ENCODE measurements at places on chromosomes 16 and 17.

GRCh38 chr16:3915426-3916260 is 35.1 kb upstream of the CREBBP start:
- DNase-seq: no peak

DNA sequence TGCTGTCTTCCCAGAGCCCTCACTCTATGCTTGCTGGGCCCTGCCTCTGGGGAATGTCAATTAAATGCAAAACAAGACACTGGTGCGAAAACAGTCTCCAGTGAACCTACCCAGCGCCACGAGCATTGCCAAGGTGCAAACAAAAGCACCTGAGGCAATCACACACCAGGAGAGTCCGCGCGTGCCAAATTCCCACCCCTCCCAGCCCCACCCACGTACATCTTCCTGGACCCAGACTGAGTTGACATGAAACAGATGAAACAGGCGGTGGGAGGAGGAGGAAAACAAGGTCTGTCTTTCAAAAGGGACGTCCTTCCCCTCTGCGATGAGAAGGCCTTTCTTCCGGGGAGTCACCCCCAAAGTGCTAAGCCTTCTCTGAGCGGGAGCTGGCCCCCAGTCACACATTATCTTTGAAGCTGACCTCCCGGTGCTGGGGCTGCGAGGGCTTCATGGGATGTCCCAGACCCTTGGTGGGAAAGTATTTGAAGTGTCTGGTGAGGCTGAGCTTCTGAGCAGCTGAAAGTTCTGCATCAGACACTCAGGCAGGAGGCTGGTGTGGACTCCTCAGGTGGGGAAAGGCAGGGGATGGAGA is 200.4 kb downstream of the AXIN2 start:
- no peak for DNase-seq

GRCh38 chr17:82061047-82061925 is 4.3 kb downstream of the DUS1L start:
- no peak for DNase-seq

DNA sequence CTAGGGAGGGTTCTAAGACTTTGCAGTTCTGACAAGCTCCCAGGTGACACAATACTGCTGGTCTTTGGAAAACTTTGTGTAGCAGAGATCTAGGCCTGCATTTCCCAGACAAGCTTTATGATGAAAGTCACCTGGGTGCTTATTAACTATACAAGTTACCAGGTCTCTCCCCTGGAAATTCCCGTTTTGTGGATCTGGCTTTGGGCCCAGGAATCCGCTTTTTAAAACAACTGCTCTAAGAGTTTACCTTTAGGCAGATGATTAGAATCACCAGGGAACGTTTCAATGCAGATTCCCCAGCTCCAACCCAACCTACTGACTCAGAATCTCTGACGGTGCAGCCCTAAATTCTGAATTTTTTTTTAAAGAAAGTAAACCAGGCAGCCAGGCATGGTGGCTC is 36.3 kb downstream of the MYH3 start:
- DNase-seq: no peak

- no peak for DNase-seq
Measured at GRCh38 chr16:29312835-29313558, 93.5 kb downstream of the NPIPB11 start.

GRCh38 chr16:49701065-49701685 is 154.7 kb downstream of the ZNF423 start:
- DNase-seq: no peak

GRCh38 chr16:55179852-55180585 is 144.0 kb upstream of the IRX6 start:
- no peak for DNase-seq

GRCh38 chr17:46194393-46195216 is 1.4 kb upstream of the KANSL1 start:
- DNase-seq: peak; percentile 86

GRCh38 chr16:56889206-56889605 is 24.2 kb downstream of the SLC12A3 start:
- no peak for DNase-seq

GRCh38 chr16:3637371-3637923 is 17.0 kb upstream of the DNASE1 start:
- DNase-seq: peak; percentile 78

DNA sequence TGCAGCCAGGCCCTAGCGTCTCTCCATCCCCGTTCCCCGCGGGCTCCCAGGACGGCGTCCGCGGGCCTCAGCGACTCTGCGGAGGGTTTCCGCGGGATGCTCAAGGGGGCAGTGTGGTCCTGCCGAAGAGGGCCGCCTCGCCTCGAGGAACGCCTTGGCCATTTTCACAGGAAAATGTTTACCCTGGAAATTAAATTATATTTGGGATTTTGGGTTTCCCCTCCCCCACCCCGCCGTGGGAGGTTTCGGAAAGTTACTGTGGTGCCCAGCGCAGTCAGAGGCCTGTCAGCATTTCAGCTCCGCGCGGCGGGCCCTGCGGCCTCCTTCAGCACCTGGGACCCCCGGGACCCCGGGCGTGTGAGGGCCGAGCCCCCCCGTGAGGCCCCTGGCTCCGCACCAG is 94.5 kb downstream of the PCTP start:
- DNase-seq: no peak

DNA sequence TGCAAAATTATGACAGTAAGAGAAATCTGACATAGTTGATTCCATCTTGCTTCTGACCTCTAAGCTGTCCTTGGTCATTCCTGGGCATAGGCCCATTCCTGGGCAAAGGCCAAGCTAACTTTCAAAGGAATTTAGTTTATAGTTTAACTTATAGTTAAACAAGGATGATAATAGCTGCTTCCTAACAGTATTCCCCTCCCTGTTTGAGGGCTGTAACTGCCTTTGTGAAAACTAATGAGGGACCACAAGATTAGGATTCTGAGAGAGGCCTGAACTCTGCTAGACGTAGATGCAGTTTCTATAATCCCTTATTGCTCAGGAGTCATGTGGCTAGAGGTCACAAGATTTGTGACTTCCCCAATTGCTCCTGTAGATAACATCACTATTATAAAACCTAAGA is 80.2 kb upstream of the ASIC2 start:
- DNase-seq: peak; percentile 36

GRCh38 chr16:1812732-1813163 is 13.9 kb downstream of the HAGH start:
- no peak for DNase-seq

- DNase-seq: no peak
Measured at GRCh38 chr16:81706327-81707295, 72.5 kb upstream of the PLCG2 start.

DNA sequence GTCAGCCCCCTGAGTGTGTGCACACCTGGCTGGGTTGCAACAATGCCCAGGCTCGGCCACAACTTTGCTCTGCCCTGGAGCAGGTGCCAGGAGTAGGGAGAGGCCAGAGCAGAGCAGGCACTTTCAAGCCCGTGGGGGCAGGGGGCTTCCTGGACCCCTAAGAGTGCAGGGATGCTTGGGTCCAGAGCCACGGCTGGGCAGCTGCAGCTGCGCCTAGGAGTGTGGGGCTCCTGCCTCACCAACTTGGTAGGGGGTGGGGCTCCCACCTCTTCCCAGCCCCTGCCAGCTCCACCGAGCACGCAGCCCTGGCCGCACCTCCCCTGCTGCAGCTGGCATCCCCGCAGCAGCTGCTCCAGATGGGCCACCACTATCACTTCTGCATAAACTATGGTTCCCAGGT is 7.8 kb downstream of the OR3A2 start:
- no peak for DNase-seq

DNA sequence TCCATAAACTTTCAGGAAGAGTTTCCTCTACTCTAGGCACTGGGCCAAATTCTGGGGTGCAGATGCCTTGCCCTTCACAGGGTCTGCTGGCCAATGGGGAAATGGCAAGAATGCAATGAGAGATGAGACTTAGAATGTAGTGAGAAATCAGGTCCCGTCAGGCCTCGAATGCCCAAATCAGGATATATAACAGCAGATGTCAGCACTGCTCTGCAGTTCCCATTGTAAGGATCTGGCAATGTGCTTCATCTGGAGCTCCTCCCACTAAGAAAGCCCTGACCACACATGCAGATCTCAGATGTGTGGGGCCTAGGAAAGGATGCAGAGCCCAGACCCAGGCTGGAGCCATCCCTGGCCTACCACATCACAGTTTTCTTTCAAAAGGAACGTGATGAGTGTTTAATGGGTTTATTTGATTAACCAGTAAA is 13.9 kb upstream of the LPCAT2 start:
- DNase-seq: peak; percentile 70

DNA sequence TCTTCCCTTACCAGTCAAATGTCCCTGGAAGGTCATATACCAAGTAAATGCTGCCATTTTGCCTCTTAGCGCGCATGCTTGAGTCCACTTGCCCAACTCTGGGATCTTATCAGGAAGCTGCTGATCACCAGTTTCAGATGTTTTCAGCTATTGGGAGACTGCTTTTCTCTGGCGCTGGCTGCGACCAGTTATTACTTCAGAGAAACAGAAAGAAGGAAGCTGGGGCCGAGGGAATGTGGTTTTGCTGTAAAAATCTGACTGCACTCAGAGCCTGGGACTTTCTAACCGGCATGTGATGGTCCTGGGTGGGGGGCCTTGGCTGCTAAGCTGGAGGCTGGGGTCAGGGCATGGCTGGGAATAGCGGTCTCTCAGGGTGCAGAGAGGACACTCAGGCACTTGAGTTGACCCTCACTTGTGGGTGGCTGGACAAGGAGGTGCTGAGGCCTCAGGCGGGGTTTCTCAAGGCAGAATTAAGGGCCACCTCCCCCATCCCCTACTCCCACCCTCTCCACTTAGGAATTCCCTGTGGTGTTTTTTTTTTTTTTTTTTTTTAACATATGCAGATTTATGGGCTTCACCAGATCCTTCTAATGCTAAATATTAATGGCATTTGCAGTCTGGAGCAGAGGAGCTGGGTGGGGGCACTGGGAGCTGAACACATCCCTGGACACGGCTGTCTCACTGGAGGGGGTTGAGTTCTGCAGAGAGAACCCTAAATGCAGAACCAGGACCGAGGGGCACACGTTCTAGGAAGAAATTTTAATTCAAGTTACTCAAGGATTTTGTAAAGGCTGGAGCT is 145.8 kb downstream of the CYLD start:
- DNase-seq: peak; percentile 98

GRCh38 chr16:49621241-49622083 is 234.4 kb downstream of the ZNF423 start:
- no peak for DNase-seq

- no peak for DNase-seq
Measured at GRCh38 chr17:65332375-65332774, 195.2 kb downstream of the RGS9 start.

DNA sequence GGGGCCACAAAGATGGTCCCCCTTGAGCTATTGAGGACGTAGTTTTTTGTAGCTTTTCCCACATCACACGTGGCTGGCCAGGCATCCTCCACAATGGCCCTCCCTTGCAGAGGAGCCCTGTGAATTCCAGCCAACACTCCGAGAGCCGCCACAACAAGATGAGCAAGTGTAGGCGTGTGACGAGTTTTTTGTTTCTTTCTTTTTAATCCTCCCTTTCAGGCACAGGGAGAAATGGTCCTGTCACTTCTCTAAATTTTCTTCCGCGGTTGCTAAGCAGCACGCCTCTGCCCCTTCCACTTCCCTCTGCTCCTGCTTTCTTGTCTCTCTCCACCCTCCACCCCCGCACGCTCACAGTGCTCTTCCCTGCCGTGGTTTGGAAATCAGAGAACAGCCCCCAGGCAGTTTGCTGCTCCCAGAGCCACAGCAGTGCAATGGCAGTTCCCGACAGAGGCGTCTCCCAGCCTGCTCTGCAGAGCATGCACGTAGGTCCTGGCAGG is 68.0 kb upstream of the MRTFB start:
- DNase-seq: peak; percentile 84

DNA sequence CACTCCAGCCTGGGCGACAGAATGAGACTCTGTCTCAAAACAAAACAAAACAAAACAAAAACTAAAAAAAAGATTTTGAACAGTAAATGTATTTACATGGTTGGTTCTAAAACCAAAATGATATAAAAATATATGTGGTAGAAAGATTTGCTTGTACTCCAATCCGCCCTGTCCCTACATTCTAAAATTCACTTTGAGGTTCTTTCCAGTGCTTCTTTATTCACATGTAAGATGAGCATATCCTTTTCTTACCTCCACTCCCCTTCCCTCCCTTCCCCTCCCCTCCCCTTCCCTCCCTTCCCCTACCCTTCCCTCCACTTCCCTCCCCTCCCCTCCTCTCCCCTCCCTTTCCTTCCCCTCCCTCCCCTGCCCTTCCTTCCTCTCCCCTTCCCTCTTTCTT is 34.4 kb downstream of the RAP1GAP2 start:
- DNase-seq: no peak

DNA sequence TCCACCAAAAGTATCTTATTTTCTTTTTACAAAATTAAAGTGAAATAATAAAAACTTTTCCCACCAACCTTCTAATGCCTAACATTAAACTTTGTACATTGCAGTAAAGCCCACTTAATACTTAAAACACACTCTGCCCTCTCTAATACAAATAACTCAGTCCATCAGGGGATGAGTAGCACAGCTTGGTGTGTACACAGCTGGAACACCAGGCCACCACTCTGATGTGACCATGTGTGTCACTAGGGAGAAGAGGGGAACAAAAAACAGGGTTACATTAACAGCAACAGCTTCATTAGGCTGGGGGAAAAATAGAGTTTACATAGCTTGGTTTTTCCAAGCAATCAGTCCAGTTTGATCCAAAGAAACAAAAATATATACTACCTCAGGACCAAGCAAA is 295.0 kb downstream of the CEP112 start:
- DNase-seq: no peak

GRCh38 chr17:44499722-44500121 is 3.5 kb downstream of the GPATCH8 start:
- no peak for DNase-seq

DNA sequence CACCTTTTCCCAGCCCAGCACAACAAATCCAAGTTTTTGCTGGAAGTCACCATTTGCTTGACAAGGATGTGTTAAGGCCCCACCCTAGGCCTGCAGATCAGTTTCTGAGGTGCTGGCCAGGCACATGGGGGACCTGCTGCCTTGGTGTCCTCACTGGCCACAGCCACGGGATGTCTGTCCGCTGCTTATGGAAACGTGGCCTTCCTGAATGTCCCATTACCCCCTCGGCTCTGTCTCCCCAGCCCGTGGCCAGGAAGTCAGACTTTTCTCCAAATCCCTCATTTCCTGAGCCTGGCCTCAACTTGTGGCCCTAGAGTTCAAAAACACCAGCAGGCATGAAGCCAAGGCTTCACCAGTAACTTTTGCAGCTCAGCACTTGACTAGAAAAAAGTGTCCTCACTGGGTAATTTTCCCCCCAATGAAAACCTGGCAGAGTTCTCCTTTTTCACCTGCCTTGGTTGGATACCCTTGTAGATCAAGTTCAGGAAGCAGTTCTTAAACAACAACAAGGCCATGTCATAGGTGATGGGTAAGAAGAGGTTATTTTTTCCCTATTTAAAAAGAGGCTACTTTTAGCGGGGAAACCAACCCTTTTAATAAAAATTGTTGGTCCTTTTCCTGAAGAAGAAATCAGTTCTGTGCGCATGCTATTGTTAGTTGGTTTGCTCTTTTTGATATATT is 80.8 kb downstream of the SOCS1 start:
- DNase-seq: peak; percentile 45
